Forelimb muscle (tissue), 1 donor: ENCODE measurements at places on chromosomes 11 and 22. TPM values are rescaled to one million over a fixed set of nuclear protein-coding genes. Genes with fewer than 3 reads are reported as not detected.

The NXPE2 gene
- polyA plus RNA-seq: 0.16 TPM

The OR6A2 gene
- not detected for polyA plus RNA-seq

The MRGPRX3 gene
- not detected for polyA plus RNA-seq

The FGF3 gene
- not detected for polyA plus RNA-seq

The SMTNL1 gene
- polyA plus RNA-seq: 246 TPM

The STT3A gene
- polyA plus RNA-seq: 110 TPM

The PAX6 gene
- 0.85 TPM for polyA plus RNA-seq

The ABCG4 gene
- polyA plus RNA-seq: 0.14 TPM

The ACTN3 gene
- 24.1 TPM for polyA plus RNA-seq

DNA sequence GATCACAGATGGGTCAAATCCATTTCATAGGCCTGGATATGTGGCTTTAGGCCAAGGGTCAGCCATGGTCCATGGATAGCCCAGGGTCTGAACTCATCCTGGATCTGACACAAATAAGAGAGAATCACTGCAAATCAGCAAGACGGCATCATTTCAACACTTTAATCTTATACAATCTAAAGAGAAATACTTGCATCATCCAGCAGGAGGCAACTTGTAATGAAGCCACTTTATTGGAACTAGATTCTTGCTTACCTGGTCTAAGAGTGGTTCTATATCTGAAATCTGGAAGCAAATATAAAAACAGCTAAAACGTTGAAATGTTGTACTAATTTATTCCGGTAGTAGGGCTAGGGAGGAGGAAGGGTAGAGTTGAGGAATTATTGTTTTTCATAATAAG is 870.1 kb downstream of the JRKL start:
- DNase-seq: no peak

GRCh38 chr11:36023922-36024321 is 80.1 kb downstream of the LDLRAD3 start:
- no peak for DNase-seq

GRCh38 chr22:49308300-49308699 is 519.4 kb downstream of the BRD1 start:
- DNase-seq: no peak

DNA sequence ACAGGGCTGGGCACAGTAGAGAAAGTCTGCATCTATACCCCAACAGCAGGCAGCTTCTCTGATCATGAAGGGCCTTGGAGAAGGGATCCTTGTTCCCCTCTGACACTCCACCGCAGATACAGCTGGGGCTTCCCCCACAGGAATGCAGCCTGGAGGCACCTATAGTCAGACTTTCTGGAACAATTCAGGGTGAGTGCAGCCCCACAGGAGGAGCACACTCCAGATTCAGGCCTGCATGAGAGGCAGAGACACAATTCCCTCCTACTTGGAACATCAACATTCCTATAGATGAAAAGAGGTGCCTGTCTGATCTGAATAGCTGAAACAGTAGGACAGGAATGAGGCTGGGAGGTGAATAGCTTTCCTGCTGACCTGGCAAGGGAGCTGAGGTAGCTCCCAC is 1298.0 kb upstream of the CNTN5 start:
- DNase-seq: no peak

GRCh38 chr22:39239561-39240423 is 5.0 kb downstream of the PDGFB start:
- no peak for DNase-seq

GRCh38 chr22:39439170-39439569 is 17.6 kb upstream of the MGAT3 start:
- no peak for DNase-seq

GRCh38 chr11:96161307-96162089 is 181.5 kb downstream of the MAML2 start:
- no peak for DNase-seq

DNA sequence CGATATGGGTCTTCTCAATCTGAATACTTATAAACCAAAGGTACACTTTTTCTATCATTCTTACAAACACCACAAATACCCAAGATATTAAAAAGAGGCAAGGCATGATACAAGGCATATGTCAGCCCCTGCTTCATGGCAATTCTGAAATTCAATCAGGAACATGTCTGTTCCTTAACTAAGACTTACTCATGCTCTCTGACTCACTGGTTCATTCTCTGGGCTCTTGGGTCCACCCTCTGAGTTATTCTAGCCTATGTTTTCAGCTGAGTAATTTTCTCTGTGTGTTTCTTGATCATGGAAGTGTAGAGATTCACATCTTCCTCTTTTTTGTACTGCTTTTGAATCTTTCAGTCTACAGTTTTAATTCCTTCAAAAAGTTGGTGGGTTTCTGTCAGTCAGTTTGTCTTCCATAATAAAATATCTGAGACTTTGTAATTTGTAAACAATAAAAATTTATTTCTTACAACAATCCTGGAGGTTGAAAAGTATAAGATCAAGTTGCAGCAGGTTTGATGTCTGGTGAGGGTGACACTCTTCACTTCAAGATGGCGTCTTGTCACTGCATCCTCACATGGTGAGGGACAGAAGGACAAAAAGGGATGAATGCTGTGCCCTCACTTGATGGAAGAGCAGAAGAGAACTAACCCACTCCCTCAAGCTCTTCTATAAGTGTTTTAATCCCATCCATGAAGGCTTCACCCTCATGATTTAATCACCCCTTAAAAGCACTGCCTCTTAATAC is 211.7 kb downstream of the FAM76B start:
- no peak for DNase-seq

- DNase-seq: no peak
Measured at GRCh38 chr22:45462034-45462655, 40.5 kb upstream of the FBLN1 start.

DNA sequence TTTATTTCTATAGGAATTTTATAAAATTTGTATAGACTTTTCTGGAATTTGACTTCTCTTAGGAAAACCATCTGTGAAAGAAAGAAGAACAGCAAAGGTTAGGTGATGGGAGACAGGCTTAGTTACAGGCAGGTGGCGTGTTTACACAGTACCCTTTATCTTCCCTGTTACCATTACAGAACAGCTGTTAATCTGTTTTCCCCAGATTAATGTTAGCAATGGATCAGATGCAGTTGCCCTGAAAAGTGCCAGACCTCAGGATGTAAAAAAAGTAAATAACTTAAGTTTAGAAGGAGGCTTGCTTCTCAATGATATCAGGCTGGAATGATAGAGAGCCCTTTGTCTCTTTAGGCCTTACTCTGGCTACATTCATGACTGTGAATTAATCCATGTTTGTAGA is 1186.5 kb upstream of the TENM4 start:
- DNase-seq: no peak

- DNase-seq: no peak
Measured at GRCh38 chr11:133635244-133635739, 103.0 kb upstream of the OPCML start.
